ENCODE measurements at places on chromosomes 5 and 9. TPM values are rescaled to one million over a fixed set of nuclear protein-coding genes. Genes with fewer than 3 reads are reported as not detected.

Gene TAF11L5
- total RNA-seq: not detected

Gene PRR16
- not detected for total RNA-seq

Gene PCDHAC1
- not detected for total RNA-seq

- H3K4me1 ChIP-seq: no peaks in the 10 kb centered on the region
- peaks cover 2% of the 10 kb centered on the region for H3K27me3 ChIP-seq
- no peak for DNase-seq
- no peak overlapping the region for H3K4me3 ChIP-seq
Observed at GRCh38 chr5:95401626-95402025, 10.5 kb downstream of the FAM81B start.

GRCh38 chr5:143437666-143438273 lies 34.3 kb upstream of the NR3C1 start:
- H3K27ac ChIP-seq: no peak overlapping the region
- H3K27me3 ChIP-seq: no peaks in the 10 kb centered on the region
- peaks cover 50% of the 10 kb centered on the region for H3K4me1 ChIP-seq
- no peak for DNase-seq
